Smooth muscle cell of the brain vasculature (primary cell): ENCODE measurements at places on chromosomes 2 and 18.

- DNase-seq: no peak
Measured at GRCh38 chr2:53821810-53822209, 35.0 kb downstream of the ERLEC1 start.

DNA sequence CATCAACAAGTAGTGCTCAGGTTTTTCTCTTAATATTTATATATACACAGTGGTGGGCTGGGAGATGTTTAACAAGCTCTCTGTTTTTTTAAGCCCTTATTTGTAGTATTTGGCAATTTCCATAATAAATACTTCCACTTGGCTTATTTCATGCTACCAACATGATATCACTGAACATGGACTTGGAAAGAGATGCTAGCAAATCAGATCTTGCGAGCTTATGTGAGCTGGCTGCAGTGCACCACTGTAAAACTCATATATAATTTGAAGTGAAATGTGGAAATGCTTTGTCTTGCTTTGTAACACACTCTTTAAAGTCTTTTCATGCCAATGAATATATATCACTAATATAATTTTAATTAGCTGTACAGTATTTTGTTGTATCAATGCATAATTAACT lies 155.7 kb downstream of the ALK start:
- DNase-seq: no peak

DNA sequence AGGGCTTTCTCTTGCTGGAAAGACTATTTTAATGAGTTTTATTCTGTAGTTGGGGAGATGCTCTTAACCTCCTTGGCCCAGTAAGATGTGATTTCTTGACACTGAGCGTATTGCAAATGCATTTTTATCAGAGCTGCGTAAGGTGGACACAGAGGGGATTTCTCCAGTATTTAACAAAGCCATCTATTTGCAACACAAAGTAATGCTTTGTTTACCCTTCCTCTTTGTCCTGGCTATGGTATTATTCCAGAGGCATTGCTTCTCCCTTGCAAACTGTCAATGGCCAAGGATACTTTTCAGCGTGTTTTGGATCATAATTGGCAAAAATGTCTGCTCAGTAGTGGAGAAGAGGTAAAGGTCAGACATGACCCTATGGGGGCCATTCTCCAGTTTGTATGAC lies 90.8 kb upstream of the PIK3C3 start:
- DNase-seq: no peak

- no peak for DNase-seq
Measured at GRCh38 chr18:70415823-70416488, 127.1 kb downstream of the SOCS6 start.

DNA sequence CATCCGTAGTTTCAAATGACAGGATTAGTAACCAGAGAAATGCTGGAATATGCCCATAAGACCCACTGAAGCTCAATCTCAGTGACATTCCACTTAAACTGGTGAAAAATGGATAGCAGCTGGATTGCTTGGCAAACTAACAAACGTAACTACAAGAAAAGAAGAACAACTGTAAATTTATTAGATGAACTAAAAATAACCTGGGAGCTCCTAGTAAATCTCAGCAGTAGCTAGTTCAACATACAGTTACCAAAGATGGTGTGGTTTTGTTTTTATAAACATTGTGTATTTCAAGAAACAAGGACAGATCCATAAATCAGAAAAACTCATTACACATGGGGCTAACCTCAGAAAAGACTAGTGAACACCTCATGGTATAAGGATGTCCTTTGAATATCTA lies 531.9 kb downstream of the XIRP2 start:
- DNase-seq: no peak

GRCh38 chr18:36702401-36703013 lies 126.3 kb downstream of the TPGS2 start:
- DNase-seq: no peak
